Activated CD8-positive, alpha-beta memory T cell treated with anti-CD3 and anti-CD28 coated beads for 1 hour (primary cell): ENCODE measurements at places on chromosomes 7 and 10.

GRCh38 chr7:80243425-80243824 lies 108.8 kb downstream of the GNAI1 start:
- DNase-seq = no peak

GRCh38 chr7:44486693-44487092 lies 3.8 kb downstream of the NUDCD3 start:
- DNase-seq = no peak

DNA sequence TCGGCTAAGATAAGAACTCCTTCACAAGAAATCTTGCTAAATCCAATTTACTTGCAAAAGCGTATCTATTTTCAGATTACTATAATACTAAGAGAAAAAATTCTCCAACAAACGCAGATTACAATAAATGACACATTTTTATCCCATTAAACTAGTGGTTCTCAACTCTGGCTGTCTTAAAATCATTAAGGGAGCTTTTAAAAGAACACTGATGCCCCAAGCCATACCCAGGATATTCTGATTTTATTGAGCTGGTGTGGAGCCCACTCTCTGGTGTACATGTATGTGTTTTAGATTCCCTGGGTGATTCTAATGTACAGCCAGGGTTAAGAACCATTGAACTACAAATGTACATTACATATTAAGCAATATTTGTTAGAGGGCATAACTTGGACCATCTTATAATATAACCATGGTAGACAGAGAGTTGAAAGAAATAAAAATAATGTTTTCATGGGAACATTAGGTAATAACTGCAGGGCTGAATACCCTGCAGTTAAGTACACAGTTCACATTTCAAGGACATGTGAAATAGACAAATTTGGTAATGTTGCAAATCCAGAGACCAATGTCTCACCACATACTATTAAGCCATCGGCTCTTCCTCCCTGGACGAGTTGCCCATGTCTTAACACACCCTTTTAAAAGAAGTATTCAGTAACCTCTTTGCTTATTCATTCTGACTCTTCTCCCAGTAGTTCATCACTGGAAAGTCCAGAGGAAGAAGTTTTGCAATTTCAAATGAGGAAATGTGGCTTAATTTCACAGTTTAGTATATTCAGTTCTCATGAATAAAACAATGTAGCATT lies 6.2 kb downstream of the GSAP start:
- DNase-seq = no peak

GRCh38 chr10:24242562-24242961 lies 33.6 kb downstream of the KIAA1217 start:
- DNase-seq = no peak

DNA sequence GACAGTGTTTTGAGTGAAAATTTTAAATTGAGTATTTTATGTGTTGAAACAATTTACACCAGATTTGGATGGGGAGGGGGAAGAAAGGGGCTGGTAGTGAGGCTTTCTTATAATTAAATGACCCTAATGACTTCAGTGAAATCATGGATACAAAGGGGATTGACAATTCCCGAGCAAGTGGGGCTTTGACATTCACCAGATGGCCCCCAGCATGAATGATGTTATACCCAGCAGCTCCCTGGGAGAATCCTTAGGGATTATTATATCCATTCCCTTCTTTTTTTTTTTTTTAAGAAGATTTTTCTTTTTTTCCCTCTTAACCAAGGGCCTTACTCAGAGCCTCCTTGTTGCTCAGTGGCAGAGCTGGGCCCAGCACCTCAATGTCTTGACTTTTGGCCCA lies 17.9 kb downstream of the PLPP4 start:
- DNase-seq = no peak

- DNase-seq = no peak
Observed at GRCh38 chr10:89921403-89921802, 220.0 kb downstream of the KIF20B start.
